Naive thymus-derived CD4-positive, alpha-beta T cell (primary cell): ENCODE measurements at places on chromosomes 7 and 10.

DNA sequence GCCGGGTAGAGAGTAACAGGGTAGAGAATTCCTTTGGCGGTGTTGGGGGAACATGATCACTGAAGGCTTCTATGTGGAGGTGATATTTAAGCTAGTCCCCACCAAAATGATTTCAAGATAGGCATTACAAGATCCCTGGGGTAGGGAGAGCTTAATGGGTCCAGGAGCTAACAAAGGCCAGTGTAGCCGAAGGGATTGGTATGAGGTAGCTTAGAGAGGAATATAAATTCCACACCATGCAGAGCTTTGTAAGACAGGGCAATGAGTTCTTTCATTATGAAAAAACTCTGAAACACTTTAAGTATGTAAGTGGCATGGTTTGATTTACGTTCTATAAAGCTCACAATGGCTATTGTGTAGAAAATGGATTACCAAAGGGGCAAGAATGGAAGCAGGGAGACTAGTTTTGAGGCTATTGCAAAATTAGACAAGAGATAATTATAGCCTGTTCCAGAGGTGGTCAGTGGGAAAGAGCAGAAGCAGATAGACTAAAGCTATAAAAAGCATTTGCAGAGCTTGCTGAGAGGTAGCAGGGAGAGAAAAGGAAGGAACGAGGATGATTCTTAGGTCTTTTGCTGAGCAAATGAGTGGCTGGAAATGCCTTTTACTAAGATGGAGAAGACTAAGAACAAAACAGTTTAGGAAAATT is 119.7 kb upstream of the SLC25A13 start:
- DNase-seq: no peak

DNA sequence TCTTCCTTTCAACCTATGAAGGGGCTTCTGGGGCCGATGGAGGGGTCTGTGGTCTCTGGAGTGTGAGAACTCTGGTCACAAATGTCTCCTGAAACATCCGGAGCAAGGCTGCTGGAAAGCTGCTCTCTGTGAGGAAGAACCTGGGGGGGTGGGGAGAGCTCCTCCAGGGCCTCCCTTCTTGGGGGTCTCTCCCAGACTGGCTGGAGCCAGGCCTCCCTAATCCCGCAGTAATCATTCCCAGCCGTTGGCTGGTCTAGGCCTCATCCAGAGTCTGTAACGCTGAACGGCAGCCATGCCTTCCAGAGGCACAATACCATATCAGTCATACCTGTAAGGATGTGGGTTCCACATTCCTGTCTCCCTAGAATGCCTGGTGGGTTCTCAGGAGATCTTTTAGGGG is 4.4 kb upstream of the LZTS2 start:
- DNase-seq: no peak

DNA sequence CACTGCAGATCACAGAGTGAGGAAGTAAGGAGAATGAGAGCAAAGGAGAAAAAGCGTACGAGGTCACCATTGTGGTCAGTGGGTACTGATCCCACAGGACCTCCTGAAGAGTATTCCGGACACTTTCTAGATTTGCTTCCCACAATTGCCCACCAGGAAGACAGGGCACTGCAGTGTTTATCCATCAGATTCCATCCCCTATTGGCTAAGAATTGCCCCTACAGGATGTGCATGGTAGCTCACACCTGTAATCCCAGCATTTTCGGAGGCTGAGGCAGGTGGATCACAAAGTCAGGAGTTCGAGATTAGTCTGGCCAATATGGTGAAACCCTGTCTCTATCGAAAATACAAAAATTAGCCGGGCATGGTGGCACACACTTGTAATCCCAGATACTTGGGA is 5.3 kb upstream of the FHIP2A start:
- no peak for DNase-seq

DNA sequence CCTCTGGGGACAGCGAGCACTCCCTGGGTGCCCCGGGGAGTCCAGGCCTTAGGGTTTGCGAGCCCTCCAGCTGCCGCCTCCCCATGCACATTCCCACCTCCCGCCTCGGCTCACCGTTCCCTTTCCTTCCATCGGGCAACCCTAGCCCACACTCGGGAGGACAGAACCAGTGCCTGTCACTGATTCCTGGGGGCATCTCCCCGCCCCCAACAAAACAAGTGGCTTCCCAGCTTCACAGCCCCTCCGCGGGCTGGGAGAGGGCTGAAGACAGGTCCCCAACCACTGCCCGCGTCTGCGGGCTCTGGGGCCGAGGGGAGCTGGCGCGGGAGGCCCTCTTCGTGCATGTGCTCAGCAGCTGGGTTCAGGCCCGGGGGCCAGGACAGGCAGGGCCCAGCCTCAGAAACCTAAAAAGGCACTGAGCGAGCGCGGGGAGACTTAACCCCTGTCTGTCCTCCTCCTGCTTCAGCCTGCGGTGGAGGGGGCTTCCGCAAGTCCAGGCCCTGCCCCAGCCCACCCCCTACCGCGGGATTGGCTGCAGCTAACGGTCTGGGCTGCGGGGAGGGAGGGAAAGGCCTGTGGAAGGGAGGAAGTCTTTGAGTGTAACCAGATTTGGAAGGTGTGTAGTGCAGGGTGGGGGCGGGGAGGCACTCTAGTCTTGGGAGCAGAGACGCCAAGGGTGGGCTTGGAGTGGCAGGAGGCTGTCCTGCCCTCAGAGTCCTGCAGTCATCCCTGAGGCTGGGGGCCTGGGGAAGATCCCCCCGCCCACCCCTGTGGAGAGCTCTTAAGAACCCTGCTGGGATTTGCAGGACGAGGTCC is 1.2 kb downstream of the FLNC start:
- DNase-seq: no peak

DNA sequence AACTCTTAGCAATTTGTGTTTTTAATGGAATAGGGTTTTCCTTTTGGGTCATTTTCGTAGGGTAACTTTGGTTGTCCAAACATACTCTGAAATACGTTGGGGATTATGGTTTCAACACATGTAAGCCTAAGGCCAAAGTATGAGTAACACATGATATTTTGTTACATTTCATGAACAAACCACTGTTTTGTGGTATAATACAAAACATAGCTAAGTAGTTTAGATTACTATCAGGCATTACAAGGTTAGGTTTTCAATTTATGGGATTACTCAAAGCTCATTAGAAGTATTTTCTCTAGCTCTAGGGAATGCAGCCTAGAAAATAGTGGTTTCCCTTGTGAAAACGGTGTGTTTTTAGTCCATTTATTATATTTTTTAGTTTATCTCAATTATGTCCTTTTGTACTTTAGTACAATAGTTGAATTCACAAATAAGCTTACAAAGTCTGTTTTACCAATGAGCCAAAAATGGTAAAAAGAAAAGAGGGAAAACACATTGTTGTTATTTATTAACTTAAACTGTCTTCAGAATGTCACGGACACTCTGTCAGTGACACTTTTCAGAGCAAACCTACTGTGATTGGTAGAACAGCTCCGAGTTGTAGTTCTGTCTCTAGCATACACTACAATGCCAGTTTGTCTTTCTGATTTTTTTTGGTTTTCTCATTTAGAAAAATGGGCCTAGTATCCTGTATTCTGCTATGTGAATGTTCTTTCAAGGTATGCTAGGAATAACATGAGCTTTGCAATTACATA is 473.7 kb downstream of the SUGCT start:
- DNase-seq: no peak

GRCh38 chr7:127738859-127739258 is 86.9 kb downstream of the SND1 start:
- DNase-seq: no peak

GRCh38 chr10:87878664-87879459 is 15.4 kb downstream of the PTEN start:
- DNase-seq: no peak

GRCh38 chr7:37973915-37974314 is 53.5 kb downstream of the EPDR1 start:
- DNase-seq: no peak

DNA sequence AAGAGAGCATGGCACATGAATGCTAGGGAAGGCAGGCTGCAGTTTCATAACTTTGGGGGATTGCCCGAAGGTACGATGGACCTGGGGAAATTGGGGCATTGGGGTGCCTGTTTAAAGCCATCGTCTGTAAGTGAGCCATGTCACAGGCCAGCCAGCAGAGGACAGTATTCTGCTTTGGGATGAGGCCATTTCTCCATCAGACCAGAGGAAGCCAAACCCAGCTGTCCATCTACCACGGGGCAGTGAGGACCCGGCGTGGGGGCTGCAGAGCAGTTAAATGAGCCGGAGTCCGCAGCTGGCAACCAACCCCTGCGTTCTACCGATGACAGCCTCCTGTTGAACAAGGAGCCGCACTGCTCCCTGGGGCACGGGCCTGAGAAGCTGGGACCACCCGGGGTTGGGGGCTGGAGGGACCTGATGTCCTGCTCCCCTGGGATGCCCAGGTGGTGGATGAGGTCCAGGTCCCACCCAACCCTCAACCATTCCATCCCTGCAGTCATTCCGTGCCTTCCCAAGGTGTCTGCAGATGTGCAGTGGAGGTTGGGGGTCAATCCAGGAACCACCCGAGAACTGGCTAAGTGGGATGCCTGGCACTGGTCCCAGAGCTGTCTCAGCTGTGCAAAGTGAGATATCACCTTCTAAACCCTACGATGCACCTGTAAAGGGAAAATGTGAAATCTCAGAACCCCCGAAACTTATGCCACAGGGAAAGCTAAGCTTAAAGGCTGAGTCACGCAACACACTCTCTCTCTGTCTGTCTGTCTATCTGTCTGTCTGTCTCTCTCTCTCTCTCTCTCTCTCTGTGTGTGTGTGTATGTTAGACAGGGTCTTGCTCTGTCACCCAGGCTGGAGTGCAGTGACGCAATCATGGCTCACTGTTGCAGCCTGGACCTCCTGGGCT is 12.1 kb upstream of the RHBDD2 start:
- DNase-seq: peak; percentile 43

DNA sequence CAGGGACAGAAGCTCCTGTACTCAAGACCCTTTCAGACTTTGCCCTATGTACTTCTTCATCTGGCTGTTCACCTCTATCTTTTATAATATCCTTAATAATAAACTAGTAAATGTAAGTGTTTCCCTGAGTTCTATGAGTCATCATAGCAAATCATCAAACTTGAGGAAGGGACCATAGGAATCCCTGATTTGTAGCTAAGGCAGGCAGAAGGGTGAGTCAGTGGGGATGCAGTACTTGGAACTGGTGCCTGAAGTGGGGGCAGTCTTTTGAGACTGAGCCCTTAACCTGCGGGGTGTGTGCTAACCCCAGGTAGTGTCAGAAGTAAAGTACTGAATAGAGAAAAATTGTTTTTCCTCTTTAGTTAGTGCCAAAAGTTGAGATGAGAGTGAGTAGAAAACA is 6.2 kb upstream of the TMEM243 start:
- DNase-seq: no peak

DNA sequence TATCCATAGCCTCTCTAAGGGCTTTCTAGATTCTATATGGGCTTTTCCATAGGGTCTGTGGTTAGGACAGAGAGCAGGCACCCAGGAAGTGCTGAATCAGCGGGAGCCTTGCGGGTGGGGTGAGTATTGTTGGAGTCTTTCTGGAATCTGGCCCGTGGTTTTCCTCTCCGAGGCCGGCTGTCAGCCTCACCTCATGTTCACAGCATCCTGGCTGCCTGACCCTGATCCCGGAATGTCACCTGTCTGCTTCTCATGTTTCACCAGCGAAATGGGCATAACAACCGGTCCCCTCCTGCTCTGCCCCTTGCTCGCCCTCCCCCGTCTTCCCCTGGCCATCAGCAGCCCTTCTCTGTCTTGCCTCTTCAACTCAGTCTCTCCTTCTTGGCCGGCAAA is 36.5 kb downstream of the DDIT4 start:
- no peak for DNase-seq

- DNase-seq: peak; percentile 40
These were observed 27.8 kb downstream of the DENND10 start for GRCh38 chr10:119131512-119132240.

DNA sequence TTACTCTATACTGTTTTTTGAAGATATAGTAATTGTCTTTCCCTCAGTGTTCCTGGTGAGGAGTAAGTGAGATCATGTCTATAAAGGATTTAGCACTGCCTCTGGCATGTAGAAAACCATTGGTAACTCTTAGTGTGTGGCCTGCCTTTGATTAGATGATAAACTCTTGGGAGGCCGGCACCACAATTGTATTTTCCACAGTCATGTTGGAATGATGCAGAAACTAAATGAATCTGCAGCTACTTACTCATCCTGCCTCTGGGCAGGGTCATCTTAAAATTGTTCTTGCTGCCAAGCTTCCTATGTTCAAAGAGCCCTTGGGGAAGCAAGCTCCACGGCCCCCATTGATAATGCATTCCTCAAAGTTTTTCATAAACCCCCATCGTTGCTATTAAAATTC is 204.6 kb downstream of the ANKRD7 start:
- DNase-seq: no peak
